DMS 273 treated with DMSO at 0.1 percent for 48 hours (cell line): ENCODE measurements at places on chromosomes 5 and 9.

- no peak for DNase-seq
Measured at GRCh38 chr5:147554261-147554817, 44.5 kb upstream of the DPYSL3 start.

GRCh38 chr9:17613758-17614157, 34.9 kb downstream of the SH3GL2 start:
- peak; percentile 24 for DNase-seq

DNA sequence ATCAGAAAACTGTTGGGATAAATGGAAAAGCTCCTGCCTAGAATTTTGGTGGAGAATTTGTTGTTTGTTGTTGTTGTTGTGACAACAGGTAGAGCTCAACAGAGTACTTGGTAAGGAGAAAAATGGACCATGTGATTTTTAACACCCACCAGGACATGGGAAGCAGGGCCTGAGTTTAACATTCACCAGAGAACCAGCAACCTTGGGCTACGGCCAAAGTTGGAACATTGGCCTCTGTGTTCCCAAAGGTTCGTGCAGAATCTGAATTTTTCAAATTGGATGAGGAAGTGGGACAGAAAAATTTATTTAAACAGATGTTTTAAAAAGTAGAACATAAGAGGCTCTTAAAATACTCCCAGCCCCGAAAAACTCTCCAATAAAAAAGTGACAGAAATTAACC, 127.0 kb downstream of the GNA14 start:
- DNase-seq: no peak

DNA sequence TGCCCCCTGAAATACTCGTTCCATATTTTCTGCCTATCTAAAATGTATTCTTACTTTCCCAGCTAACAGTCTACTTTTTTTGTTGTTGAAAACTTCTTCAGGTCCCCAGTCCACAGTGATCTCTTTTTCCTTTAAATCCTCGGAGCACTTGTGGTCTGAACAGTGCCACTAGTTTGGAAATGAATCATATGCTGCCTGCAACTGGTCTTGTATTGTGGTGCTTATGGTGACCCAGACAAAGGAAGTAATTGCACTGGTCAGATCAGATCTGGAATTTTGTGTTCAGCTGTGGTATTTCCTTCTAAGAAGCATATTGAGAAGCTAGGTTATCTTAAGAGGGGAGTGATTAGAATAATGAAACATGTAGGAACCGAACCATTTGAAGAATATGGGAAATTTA, 2.9 kb downstream of the UNC13B start:
- no peak for DNase-seq

DNA sequence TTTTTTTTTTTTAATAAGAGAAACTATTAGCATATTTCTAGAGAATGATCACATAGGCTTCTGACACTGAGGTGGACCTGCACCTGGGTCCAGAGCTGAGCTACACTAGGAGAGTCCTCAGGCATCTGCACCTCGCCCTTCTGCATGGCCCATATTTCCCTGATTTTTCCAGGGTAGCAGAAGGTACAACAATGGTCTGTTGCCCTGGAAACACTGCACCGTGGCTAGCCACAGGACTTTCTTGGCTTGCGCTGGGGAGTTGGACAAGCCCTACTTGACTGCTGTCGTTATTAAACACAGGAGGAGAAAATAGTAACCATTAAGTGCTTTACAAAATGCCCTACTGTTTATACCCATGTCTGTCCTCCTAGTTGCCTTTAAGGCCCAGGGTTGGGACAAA, 615.7 kb upstream of the MEF2C start:
- DNase-seq: no peak

- no peak for DNase-seq
Measured at GRCh38 chr5:113271015-113271414, 163.8 kb downstream of the TSSK1B start.

DNA sequence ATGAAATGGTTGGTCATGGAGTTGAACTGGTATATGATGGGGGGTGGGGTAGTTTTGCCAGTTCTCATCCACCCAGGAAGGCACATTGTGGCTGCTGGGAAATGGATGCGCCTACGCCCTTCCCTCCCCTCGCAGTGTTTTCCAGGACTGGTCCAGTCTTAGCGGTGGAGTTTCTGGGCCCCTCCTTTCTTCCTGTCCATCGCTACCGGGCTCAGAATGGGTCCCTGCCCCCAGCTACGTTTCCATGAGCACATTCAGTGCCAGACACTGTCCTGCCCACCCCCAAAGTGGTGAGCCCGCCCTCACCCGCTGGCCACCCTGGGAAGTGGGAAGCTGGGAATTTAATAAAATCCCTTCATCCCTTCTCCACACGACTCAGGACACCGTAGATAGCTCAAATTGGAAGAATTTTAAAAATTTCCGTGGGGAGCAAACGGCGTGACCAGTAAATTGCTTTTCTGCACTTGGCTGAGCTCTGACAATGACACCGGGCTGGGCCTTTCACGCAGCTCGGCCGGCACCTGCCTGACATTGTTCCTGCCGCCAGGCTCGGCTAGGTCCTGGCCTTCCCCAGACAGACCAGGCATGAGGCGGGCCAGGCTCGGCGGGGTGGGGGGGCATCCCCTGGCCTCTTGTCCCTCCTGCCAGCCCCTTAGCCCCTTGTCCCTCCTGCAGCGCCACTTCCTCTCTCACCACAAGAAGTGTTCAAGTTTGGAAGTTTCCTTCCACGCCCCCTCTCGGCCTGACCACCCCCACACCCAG, 3.6 kb downstream of the FGF18 start:
- DNase-seq: no peak

- no peak for DNase-seq
Measured at GRCh38 chr9:33437898-33438297, 9.5 kb downstream of the AQP3 start.

GRCh38 chr5:148425808-148426207, 42.0 kb downstream of the FBXO38 start:
- DNase-seq: no peak

GRCh38 chr5:72397836-72398235, 77.7 kb downstream of the PTCD2 start:
- DNase-seq: no peak

DNA sequence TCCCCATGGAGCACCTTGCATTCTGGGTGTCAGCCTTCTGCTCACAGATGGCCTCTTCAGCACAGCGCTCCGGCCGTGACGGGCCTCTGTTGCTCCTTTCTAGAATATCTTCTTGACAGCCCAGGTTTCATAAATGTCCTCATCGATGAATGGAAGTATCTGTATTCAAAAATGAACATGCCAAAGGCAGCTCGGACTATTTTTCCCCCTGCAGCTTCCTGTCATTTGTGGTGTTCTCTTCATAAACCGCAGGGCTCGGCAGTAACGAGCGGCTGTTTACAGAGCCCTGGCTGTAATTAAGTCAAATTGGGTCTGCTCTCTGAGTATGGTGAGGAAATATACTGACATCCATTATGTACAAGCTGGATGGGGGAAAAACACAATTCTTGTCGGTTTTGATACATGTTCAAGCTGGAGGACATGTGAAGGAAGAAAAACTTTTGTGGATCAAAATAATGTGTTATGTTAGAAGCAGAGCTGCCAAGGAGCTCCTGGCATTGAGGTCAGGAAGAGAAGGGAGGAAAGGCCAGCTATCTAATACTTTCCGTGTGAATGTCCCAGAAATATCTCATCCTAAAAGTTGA, 154.1 kb upstream of the CD180 start:
- DNase-seq: peak; percentile 29

GRCh38 chr5:10724781-10725507, 36.1 kb downstream of the DAP start:
- DNase-seq: no peak

- DNase-seq: no peak
Measured at GRCh38 chr5:169826618-169827017, 153.7 kb downstream of the INSYN2B start.

DNA sequence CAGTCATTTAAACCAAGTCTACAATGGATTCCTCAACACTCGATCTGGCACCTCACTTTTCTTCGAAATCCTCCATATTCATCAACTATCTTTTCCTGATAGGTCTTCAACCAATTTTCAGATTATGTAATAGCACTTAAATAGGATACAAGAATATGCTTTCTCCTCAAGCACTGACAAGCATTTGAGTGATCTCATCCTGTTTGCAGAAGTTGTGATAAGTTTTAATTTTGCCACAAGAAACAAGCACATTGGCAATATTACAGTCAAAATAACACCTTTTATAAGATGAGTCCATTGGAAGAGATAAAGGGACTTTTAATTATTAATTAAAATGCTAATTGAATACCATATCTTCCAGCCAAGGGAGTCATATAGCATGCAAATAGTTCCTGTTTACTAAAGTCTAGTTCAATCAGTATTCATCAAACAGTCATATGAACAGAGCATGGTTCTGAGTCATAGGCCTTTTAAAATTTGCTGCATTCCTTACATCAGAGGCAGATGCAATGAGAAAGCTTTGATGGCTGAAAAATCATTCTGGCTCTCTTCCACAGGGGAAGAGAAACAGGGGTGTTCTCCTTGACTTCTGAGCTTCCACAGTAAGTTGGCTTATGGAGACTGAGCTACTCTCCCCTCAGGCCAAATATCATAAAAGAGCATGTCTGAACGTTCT, 32.7 kb upstream of the ZCCHC9 start:
- no peak for DNase-seq

DNA sequence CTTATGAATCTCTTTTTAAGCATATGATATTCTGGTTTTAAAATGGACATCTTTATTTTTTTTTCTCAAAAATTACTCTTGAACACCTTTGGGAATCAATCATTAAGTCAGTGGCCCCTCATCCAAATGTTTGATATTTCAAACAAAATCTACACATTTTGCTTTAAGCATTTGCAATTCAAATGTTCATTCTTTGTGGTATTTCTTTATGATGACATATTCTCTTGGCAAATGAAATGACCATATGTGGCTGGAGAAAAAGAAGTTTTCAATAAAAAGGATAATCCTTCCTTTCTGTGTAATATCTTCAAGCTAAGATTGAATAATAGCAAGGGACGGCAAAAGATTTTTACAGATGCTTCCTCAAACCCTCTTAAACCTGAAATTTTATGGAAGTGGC, 420.8 kb downstream of the MTRR start:
- no peak for DNase-seq

- DNase-seq: no peak
Measured at GRCh38 chr5:142201471-142201887, 92.9 kb downstream of the NDFIP1 start.

GRCh38 chr5:78576376-78576775, 72.2 kb downstream of the LHFPL2 start:
- DNase-seq: no peak

GRCh38 chr9:15498246-15498995, 12.3 kb downstream of the PSIP1 start:
- DNase-seq: no peak

DNA sequence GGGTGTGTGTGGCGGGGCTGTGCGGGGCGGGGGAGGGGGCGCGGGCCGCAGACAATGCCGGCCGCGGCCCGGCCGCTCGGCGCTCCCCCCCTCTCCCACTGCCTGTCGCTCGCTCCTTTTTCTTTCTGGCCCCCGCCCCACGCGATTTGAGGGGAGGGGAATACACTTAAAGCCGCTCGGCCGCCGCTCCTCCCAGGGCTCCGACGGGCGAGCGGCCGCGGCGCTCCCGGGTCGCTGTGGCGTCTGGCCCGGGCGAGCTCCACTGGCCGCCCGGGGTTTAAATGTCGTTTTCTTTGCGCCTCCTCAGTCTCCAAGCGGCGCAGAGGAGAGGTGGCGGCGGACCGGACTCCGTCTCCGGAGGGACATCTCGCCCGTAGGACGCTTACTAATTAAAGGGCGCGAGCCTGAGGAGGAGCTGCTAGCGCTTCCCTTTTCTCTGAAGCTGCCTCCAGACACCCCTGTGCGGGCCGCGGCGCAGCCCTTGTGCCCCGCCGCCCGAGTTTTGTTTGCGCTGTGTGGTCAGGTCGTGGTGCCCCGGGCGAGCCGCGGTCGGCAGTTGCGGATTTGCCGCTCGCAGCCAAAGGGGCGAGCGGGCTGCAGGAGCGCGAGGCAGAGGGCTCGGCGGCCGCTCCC, 1.4 kb downstream of the ZSWIM6 start:
- no peak for DNase-seq

- no peak for DNase-seq
Measured at GRCh38 chr9:6905850-6906375, 148.1 kb downstream of the KDM4C start.

DNA sequence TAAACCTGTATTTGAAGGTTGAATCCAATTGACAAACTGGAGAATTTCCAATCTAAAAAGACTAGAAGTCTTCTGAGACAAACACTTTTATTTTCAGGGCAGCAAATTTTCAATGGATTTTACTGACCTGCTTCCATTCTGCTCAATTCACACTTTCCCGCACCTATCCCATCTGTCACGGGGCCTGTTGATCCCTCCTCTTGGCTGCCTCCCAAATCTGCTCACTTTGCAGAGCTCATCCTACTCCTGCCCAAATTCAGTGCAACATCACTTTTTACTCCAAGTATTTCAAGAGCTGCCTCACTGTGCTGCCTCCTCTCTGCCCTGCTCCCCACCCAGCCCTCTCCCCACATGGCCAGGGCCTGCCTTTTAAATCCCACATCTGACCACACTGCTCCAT, 35.1 kb downstream of the GOLM1 start:
- DNase-seq: peak; percentile 56

GRCh38 chr5:74243634-74244033, 396.9 kb downstream of the ENC1 start:
- DNase-seq: peak; percentile 42
